ENCODE measurements at places on chromosomes 7 and 10.
A peak's percentile ranks its signal among the peaks of the same experiment; 100 is the strongest.

DNA sequence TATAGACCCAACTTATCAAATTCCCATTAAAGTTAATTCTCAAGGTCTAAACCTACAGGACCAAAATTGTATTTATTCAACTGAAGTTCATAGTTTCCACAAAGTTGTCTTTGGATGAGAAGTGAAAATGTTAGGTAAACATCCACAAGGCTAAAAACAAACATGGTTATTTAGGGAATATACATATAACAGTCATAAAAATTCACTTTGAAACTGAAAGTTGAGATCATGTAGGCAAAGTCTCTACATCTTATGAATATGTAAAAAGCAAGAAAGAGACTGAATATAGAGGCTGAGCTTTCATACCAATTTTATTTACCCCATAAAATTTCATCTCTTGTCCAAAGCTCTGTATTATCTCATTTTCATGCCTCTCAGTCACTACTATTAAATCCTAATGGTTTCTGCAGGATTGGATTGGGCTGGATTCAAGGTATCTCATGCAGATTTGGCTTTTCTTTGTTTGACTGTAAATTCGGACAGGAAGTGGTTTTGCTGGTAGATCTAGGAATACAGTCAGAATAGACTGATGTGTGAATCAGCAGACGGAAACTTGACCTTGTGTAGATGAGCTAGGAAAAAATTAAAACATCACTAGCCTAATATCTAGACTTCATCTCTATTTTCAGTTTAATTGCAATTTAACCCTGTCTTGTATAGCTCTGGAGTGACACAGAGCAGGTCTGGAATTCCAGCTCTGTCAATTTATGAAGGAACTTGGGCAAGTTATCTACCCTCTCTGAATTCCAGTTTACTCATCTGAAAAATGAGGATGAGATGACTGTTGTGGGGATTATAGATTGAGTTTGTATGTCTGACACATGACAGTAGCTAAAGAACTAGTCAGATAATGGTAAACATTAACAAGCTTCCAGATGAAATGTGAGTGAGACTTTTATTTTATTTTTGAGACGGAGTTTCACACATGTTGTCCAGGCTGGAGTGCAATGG, 27.3 kb upstream of the SKAP2 start:
- DNase-seq = no peak

DNA sequence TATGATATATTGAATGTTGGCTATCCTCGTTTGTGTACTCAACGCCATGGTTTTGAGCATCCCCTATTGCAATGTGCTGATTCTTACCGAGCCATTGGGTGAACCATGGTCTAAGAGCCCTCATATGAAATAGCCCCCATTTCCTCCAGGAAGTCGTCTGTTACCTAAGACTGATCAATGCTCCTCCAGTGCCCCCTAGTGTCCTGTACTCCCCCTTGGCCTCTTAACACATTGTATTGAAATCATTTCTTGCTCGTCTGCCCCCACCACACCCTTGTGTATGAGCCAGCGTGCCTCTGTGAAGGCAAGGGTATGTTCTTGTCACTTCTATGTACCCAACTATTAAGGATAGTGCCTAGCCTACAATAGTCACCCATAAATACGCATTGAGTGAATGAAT, 11.2 kb upstream of the SLC35B4 start:
- peak; percentile 26 for DNase-seq

DNA sequence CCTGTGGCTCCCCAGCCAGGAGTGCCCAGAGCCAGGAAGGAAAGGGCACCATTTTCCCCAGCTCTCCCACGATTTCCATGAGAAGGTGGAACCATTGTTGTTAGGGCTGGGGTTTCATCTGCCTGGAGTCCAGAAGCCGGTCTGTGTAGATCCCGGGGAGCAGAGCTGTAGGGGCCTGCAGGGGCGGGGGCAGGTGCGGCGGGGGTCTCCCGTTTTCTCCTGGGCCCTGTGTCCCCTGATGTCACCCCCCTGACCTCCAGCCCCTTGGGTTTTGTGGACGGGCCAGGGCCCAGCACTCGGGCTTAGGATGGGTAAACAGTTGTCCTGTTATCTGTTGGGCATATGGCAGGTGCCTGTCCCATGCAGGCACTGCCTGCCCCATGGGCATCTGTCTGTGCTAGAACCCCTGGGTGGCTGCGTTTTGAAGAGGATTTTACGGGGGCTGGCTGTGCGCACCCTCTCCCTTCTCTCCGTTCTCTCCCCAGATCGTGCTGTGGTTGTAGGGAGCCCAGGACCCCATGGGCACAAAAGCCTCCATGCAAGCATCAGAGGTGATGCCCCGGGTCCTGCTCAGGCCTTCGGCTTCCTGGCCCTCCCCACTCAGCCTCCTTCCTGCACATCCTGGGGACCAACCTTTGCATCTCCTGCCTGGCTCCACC, 158.8 kb downstream of the WDR37 start:
- no peak for DNase-seq

- DNase-seq = no peak
Observed at GRCh38 chr7:157822688-157823031, 485.9 kb downstream of the DNAJB6 start.

- no peak for DNase-seq
Observed at GRCh38 chr10:75694790-75695189, 263.4 kb downstream of the LRMDA start.

GRCh38 chr10:89440226-89441009, 26.1 kb downstream of the IFIT5 start:
- no peak for DNase-seq

DNA sequence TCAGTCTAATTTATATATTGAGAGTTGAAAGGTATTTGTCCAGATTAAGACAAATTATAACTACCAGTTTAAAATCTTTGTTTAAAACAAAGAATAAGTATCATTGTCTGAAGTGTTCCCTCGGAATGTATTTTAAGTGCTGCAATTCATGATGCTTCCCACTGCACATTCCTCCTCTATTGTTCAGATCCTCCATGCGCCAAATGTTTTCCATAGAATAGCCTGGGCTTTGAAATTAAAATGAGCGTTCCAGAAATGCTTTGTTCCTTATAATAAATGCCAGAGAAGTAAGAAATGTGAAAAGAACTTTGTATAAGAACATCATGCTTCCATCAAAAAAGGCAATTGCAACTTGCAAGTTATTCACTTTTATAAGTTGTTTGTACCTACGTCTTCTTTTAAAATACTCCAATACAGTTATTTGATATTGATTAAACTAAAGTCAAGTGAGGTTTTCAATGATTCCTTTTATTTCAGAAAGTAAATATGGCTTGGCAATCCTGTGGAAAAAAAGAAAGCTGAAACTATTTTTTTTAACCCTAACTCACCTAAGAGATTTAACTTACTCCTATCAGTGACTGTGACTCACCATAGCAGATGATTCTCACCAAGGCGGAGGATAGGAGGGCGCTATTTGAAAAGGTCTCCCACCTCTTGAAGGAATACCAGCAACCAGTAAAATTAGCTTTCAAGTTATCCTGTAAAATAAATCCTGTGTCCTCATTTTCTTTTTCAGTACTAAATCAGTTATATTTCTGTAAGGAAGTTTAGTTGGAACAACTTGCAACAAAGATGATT, 85.8 kb downstream of the CTNNA3 start:
- no peak for DNase-seq

- DNase-seq = no peak
Observed at GRCh38 chr7:55056577-55057480, 38.0 kb downstream of the EGFR start.

DNA sequence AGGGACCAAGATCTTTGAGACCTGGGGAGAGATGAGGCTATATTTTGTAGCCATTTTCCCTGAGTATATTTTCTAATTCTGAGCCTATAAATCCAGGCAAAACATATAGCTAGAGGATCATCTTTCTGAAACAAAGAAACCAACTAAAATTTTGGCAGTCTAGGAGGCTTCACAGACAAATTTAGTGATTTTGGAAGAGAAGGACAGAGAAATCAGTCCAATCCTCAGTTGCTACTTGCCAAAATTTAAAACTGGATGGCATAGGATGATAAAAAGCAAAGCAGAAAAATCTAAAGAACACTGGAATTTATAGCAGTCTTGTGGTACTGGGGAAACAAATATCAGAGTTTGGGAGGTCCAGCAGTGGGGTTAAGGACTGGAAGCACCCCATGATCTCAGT, 43.4 kb upstream of the POM121L12 start:
- DNase-seq = no peak

GRCh38 chr10:108691126-108691525, 1232.2 kb downstream of the XPNPEP1 start:
- no peak for DNase-seq

GRCh38 chr10:3229815-3230214, 57.2 kb upstream of the PITRM1 start:
- DNase-seq = no peak

DNA sequence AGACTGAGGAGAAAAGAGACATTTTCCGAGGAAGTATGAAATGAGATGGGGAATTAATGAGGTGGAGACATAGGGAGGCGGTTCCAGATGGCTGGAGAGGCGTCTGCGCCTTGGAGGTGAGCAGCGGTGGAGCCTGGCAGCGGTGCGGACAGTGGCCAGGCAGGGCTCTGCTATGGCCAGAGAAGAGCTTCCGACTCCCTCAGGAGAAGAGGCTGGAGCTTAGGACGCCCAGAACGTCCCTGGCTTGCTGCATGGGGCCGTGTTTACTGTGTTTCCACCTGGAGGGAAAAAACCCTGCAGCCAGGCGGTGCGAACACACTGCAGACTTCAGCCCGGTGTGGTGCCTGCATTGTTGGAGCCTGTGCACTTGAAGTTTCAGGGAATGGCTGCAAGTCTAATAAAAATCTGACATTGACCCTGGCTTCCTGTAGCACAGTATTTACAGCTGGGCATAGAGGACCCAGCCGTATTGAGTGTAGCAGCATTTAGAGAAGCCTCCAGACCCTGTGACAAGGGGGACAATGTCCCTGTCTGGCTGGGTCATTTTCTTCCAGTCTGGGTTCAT, 447.1 kb upstream of the MKI67 start:
- no peak for DNase-seq

- peak; percentile 39 for DNase-seq
Observed at GRCh38 chr10:101889256-101890210, 45.9 kb upstream of the KCNIP2 start.

- no peak for DNase-seq
Observed at GRCh38 chr7:154744256-154744860, 258.6 kb downstream of the PAXIP1 start.

GRCh38 chr7:57343901-57344622, 105.9 kb upstream of the ZNF716 start:
- no peak for DNase-seq

DNA sequence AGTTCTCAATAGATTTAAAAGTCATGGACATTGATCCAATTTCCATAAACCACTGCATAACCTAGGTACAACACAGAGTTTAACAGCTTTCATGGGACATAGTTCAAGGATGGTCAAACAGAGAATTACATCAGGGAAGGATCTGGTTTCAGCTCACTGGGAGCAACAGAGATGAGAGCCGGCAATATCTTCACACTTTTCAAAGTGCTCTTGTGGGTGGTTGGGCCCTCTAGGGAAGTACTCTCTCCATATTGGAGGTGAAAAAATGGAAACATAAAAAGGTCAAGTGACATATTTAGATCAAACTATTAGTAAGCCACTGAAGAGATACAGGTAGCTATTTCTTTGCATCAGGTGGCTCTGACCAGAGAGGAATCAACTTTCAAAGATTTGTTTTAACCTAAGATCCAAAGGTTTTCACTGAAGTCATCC, 61.8 kb upstream of the LRRN3 start:
- DNase-seq = no peak

DNA sequence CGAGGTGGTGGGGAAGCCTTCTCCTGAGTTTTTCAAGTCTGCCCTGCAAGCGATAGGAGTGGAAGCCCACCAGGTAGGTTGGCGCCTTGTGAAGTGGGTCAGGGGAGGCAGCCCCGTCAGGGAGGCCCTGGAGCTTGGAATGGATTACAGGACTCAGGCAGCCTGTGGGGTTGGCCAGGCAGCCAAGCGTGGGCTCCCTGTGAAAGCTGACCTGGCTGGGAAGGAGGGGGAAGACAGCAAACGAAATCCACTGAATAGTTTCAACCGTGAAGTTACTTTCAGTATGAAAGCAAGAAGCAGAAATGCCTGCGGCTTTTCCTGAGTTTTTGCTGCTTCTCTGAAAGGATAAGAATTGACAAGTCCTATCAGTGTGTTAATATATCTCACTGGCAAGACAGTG, 36.4 kb downstream of the LHPP start:
- DNase-seq = no peak

DNA sequence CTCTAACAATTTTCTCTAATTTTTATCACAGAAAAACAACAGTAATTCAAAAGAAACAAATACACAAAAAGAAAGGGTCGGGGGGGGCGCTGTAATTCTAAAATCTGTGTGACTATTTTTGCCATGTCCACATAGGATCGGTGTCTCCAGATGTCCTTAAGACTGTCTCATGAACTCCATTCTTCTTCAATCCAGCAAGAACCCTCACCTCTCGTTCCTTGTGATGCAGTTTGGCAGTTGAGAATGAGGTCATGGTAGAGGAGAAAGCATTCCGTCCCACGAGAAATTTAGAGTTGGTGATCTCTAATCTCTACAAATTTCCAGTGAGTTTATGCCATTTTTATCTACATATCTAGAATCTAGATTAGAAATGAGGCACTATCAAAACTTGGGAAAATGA, 394.7 kb downstream of the TFEC start:
- no peak for DNase-seq

DNA sequence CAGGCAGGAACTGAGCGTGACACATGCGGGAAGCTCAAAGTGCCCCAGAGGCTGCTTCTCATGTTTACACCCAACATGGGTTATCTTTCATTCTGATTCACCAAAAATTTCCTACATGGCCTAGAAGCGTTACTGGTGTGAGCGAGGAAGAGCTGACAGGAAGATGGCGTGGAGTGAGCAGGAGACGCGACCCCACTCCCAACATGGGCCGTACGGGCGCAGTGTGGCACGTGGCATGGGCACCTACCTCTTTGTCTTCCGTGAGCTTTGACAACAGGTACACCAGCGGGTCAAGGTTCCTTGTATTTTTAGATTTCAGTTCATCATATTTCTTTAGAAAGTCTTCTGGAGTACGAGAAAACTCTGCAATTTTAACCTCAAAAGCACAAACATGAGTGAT, 8.9 kb downstream of the TUBGCP2 start:
- no peak for DNase-seq

- DNase-seq = no peak
Observed at GRCh38 chr10:6621536-6621935, 41.5 kb upstream of the PRKCQ start.

GRCh38 chr10:120221873-120222485, 235.0 kb upstream of the PLPP4 start:
- DNase-seq = no peak

- no peak for DNase-seq
Observed at GRCh38 chr10:132018446-132018845, 36.7 kb upstream of the BNIP3 start.

Measured in stimulated activated CD8-positive, alpha-beta memory T cell treated with anti-CD3 and anti-CD28 coated beads, Interleukin-15, amount 100 ng/mL, for 4 hours (primary cell).